ENCODE measurements at places on chromosomes 2 and 18. TPM values are rescaled to one million over a fixed set of nuclear protein-coding genes. Genes with fewer than 3 reads are reported as not detected.

SULT1C2 gene
- not detected for total RNA-seq

SERPINB3 gene
- total RNA-seq = not detected

EVX2 gene
- total RNA-seq = not detected

ST6GAL2 gene
- total RNA-seq = not detected

GRCh38 chr2:139201516-139201915 lies 421.3 kb upstream of the NXPH2 start:
- no peak for DNase-seq

CD28 gene
- total RNA-seq = 30.5 TPM

DNA sequence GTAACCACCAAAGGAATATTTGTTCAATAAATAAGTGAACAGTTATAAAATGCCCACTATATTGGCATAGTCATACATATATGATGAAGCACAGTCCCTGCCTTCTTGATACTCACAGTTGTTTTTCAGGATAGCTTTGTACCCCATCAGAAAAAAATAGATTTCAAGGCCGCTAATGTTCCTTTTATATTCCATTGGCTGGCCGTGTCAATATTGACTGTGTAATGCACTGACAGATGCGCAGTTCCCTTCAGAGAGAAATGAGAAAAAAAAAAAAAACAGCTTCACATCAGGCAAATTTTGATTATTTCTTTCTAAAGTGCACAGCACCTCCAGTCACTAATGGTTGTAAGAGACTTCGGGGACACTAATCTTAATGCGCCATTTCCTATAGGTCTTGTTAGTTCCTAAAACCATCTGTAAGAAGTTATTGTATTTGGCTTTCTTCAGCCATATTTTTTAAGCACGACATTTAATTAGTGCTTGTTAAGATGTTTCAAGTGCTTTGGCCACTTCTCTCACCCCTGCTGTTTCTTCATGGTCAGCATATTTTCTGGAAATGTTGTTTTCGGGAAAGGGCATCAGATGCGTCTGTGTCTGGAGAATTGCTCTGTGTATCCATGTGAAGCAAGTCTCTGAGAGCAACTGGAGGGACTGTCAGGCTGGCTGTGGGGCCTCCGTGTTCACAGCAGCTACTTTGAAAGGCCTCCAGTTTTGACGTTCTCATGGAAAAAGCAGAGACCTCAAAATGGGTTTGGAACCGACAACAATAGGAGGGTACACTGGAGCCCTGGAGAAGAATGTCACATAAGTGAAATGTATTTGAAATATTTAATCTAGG lies 378.3 kb downstream of the MTX2 start:
- no peak for DNase-seq

FAM228A gene
- not detected for total RNA-seq

- no peak for DNase-seq
Measured at GRCh38 chr2:2597712-2598111, 266.6 kb upstream of the MYT1L start.

All from activated CD8-positive, alpha-beta memory T cell treated with anti-CD3 and anti-CD28 coated beads, Interleukin-2, amount 10 ng/mL, durations not matched to agents 7 days and 5 days (primary cell).